SJCRH30 (cell line): ENCODE measurements at places on chromosomes 5 and 9.
A peak's percentile ranks its signal among the peaks of the same experiment; 100 is the strongest.

DNA sequence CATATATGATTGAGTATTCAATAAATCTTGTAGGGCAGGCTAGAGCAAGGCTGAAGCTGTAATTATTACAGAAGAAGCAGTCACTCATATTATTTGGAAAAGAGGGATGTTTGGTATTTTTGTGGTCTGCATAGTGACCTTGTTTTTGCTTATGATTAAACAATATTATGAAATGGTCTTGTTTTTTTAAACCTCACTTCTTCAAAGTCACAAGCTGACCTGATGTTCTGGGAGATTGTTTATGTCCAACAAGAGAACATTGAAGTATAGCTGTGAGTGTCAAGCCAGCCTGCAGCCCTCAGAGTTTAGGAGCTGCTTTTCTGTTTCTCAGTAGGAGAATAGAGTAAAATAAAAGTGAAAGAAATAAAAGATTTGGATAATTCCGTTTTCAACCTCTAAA lies 342.2 kb downstream of the LRRC70 start:
- no peaks in the 10 kb centered on the region for H3K36me3 ChIP-seq
- no peaks in the 10 kb centered on the region for H3K27me3 ChIP-seq
- no peak for DNase-seq
- H3K27ac ChIP-seq, result no peak overlapping the region
- no peak overlapping the region for H3K4me3 ChIP-seq

- H3K4me3 ChIP-seq, result no peak overlapping the region
- DNase-seq, result no peak
- no peaks in the 10 kb centered on the region for H3K4me1 ChIP-seq
- no peak overlapping the region for H3K27ac ChIP-seq
- H3K27me3 ChIP-seq, result peaks cover 5% of the 10 kb centered on the region; the same call in 1 of the 2 replicates
Measured at GRCh38 chr5:137733006-137733405, 2.9 kb downstream of the KLHL3 start.

DNA sequence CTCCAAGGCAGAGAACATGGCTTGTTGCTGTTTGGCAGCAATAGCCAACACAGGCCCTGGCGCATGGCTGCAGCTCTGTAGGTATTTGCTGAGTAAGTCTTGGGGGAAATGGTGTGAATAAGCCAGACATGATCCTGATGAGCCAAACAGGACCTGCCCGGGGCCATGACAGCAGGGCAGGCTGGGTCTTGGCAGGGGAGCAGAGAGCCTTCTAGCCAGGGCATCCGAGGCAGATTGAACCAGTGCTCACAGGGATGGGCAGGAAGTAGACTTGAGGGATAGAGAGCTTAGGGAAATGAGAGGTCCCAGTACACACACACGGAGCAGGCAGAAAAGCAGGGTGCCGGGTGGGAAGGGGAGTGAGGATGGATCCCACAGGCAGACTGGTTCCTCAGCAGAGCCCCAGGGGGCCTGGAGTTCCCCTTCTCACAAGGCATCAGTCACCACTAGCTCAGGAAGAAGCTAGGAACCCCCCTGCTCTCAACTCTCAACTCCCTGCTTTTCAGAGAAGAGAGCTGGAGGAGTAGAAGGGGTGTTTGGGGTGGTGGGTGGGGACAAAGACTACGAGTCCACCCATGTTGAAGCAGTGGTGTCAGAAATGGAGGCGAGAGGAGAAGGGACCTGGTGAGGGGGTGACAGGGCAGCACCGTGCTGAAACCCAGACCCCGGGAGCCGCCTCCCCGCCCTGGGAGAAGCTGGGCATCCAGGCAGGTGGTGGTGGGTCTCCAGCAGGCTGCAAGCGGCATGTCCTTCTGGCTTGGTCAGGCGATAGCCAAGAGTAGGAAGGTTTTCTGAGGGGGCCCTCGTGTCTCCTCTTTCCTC lies 111.1 kb downstream of the RGS3 start:
- DNase-seq, result no peak
- H3K36me3 ChIP-seq, result 0 out of 2 replicates have a peak, but pooled peaks cover 5% of the 10 kb centered on the region
- H3K27me3 ChIP-seq, result no peaks in the 10 kb centered on the region
- no peak overlapping the region for H3K27ac ChIP-seq
- peaks cover 27% of the 10 kb centered on the region for H3K4me1 ChIP-seq

GRCh38 chr9:32899181-32899580 lies 102.2 kb downstream of the APTX start:
- H3K4me3 ChIP-seq, result no peak overlapping the region
- H3K4me1 ChIP-seq, result no peaks in the 10 kb centered on the region
- H3K36me3 ChIP-seq, result no peaks in the 10 kb centered on the region
- no peaks in the 10 kb centered on the region for H3K27me3 ChIP-seq

- no peak for DNase-seq
- H3K36me3 ChIP-seq, result no peaks in the 10 kb centered on the region
- no peaks in the 10 kb centered on the region for H3K4me1 ChIP-seq
- H3K27me3 ChIP-seq, result peaks cover 4% of the 10 kb centered on the region; the same call in 1 of the 2 replicates
- no peak overlapping the region for H3K4me3 ChIP-seq
Measured at GRCh38 chr5:58490402-58491050, 709 bp upstream of the GAPT start.

- no peaks in the 10 kb centered on the region for H3K4me1 ChIP-seq
- H3K36me3 ChIP-seq, result no peaks in the 10 kb centered on the region
- H3K27ac ChIP-seq, result no peak overlapping the region
- H3K27me3 ChIP-seq, result no peaks in the 10 kb centered on the region
Measured at GRCh38 chr5:179233909-179234562, 111.2 kb downstream of the ADAMTS2 start.

GRCh38 chr5:111973961-111974360 lies 217.0 kb upstream of the NREP start:
- H3K4me1 ChIP-seq, result no peaks in the 10 kb centered on the region
- H3K27ac ChIP-seq, result no peak overlapping the region
- DNase-seq, result no peak
- H3K36me3 ChIP-seq, result no peaks in the 10 kb centered on the region

DNA sequence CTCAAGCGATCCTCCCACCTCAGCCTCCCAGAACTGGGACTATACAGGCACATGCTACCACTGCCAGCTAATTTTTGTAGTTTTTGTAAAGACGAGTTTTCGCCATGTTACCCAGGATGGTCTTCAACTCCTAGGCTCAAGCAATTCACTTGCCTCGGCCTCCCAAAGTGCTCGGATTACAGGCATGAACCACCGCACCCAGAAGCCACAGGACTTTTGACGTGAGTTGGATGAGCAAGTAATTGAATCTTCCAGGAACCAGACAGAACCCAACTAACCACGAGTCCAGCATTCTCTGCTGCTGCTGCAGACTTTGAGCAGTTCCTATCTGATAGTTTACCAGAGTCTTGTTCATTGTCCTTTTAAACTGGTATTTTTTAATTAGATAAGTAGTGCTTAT lies 9.6 kb upstream of the ATP6V0E1 start:
- peak overlapping the region; percentile 8; the same call in 1 of the 2 replicates for H3K27ac ChIP-seq
- H3K4me3 ChIP-seq, result no peak overlapping the region
- peak; percentile 29 for DNase-seq
- H3K36me3 ChIP-seq, result peaks cover 2% of the 10 kb centered on the region; the same call in 1 of the 2 replicates
- H3K4me1 ChIP-seq, result peaks cover 17% of the 10 kb centered on the region
- no peaks in the 10 kb centered on the region for H3K27me3 ChIP-seq

DNA sequence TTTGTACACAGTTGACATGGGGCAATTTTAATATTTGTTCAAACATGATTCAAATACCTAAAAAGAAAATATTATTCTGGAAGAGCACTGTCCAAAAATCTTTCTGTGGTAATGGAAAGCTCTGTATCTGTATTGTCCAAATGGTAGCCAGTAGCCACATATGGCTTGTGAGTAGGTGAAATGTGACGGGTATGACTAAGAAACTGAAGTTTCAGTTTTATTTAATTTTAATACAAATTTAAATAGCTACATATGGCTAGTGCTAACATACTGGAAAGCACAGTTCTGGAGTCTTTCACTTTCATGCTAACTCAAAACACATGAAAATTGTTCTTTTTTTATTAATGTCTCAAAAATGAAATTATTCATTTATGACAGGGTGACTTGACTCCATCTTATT lies 132.6 kb downstream of the PLK2 start:
- no peak for DNase-seq
- 0 out of 2 replicates have a peak, but pooled peaks cover 5% of the 10 kb centered on the region for H3K4me1 ChIP-seq
- H3K36me3 ChIP-seq, result no peaks in the 10 kb centered on the region
- H3K27ac ChIP-seq, result no peak overlapping the region

DNA sequence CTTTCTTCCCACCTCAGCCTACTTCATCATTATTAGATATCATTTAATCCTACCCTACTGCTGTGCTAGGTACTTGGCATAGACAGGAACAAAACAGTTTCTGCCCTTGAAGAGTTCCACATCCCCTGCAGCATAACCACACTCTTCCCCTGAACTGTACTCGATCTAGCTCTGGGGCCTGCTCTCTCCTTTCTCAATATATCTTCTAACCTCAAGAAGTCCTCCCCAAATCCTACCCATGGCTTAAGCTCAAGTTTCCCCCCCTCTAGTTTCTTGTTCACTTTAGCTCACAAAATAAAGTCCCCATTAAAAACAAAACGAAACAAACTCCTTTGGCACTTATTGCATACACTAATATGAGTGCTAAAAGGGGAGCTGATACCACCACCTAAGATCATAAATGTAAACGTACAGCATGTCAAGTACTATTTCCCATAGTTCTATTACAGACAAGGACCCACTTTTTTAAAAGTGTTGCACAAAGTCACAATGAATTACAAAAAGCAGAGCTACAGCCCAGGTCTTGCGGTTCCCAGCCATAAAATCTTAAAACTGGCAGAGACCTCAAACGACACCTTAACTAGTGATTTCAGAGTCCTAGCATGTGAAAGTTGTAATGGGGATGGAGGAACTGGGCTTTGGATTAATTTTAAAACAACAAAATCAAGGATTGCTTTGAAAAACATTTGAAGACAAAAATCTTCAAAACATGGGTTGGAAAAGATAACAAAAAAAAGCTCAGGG lies 80.7 kb downstream of the PTPDC1 start:
- no peak overlapping the region for H3K4me3 ChIP-seq
- H3K27me3 ChIP-seq, result no peaks in the 10 kb centered on the region
- 0 out of 2 replicates have a peak, but pooled peaks cover 7% of the 10 kb centered on the region for H3K36me3 ChIP-seq
- H3K27ac ChIP-seq, result no peak overlapping the region; the same call in 1 of the 2 replicates

DNA sequence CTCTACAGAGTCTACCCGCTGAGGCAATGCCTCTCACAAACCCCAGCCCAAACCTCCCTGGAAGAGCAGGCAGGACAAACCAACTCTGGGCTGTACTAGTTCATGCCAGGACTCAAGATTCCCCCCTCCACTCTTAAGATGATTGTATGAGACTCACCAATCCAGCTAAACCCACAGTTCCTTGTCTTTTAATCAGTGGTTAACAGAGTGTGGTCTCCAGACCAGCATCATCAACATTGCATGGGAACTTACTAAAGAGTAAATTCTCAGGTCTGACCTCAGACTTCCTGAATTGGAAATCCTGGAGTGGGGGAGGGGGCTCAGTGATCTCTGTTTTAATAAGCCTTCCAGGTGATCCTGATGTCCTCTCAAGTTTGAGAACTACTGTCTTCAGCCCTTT lies 240.9 kb downstream of the GAS1 start:
- H3K27ac ChIP-seq, result no peak overlapping the region
- H3K4me3 ChIP-seq, result no peak overlapping the region
- no peaks in the 10 kb centered on the region for H3K27me3 ChIP-seq
- peaks cover 39% of the 10 kb centered on the region for H3K4me1 ChIP-seq

DNA sequence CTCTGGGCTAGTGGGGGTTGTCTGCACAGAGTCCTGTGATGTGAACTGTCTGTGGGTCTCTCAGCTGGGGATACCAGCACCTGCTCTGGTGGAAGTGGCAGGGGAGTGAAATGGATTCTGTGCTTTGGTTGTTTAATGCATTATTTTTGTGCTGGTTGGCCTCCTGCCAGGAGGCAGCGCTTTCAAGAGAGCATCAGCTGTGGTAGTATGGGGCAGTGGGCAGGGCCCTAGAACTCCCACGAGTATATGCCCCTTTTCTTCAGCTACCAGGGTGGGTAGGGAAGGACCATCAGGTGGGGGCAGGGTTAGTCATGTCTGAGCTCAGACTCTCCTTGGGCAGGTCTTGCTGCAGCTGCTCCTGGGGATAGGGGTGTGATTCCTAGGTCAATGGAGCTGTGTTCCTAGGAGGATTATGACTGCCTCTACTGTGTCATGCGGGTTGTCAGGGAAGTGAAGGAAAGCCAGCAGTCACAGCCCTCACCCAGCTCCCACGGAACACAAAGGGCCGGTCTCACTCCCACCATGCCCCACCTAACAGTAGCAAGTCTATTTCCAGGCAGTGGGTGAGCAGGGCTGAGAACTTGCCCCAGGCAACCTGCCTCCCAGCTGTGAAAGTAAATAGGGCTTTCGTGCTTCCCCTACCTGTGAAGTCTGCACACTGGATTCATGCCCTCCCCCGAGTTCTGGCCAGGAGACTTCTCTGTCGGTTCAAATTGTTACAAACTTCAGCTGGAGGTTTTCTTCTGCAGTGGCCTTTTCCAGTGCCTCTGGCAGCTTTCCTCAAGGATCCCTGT lies 25.7 kb upstream of the FAM81B start:
- H3K27me3 ChIP-seq, result no peaks in the 10 kb centered on the region
- no peaks in the 10 kb centered on the region for H3K4me1 ChIP-seq
- no peak overlapping the region for H3K4me3 ChIP-seq
- no peak overlapping the region for H3K27ac ChIP-seq
- DNase-seq, result peak; percentile 10
- H3K36me3 ChIP-seq, result no peaks in the 10 kb centered on the region

DNA sequence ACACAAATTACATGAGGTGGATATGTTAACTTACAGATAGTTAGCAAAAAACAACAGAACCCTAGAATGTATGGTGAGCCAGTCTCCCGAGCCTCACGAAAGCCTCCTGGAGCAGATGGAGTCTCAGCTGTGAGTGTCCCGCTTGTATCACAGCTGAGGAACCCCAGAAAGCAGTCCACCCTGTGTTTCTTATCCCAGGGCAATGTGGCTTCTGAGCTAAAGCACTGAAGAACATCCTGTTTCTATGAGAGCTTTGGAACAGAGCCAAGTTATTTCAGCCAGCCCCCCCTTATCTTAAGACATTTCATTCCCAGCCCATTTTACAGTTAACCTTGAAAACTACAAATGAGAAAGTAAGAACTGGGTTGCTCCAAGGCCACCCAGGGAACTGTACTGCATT lies 1220.9 kb upstream of the CDH6 start:
- no peak overlapping the region for H3K27ac ChIP-seq
- no peak overlapping the region for H3K4me3 ChIP-seq
- no peaks in the 10 kb centered on the region for H3K27me3 ChIP-seq
- DNase-seq, result no peak

DNA sequence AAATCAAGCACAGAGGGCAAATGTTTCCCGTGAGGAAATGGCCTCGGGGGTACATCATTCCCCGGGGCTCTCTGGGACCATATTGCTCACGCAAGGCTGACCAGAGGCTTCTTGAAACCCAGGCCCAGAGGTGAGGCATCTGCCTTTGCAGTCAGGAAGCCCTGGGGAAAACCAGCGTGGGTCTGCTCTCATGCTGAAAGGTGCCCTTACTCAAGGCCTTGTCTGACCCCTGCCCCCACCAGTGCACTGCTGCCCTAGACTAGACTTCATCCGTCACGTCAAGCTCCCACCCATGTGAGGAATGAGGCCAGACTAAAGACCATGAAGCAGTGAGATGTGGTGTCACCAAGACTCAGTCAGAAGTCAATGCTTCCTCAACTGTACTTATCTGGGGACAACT lies 66.1 kb downstream of the PAX5 start:
- H3K27me3 ChIP-seq, result no peaks in the 10 kb centered on the region
- no peak overlapping the region for H3K4me3 ChIP-seq
- no peaks in the 10 kb centered on the region for H3K36me3 ChIP-seq
- H3K4me1 ChIP-seq, result no peaks in the 10 kb centered on the region
- H3K27ac ChIP-seq, result no peak overlapping the region

GRCh38 chr9:107562798-107563197 lies 73.2 kb upstream of the KLF4 start:
- no peaks in the 10 kb centered on the region for H3K27me3 ChIP-seq
- no peak overlapping the region for H3K4me3 ChIP-seq
- no peak for DNase-seq
- peaks cover 11% of the 10 kb centered on the region for H3K4me1 ChIP-seq
